ENCODE measurements at places on chromosomes 5 and 9.

DNA sequence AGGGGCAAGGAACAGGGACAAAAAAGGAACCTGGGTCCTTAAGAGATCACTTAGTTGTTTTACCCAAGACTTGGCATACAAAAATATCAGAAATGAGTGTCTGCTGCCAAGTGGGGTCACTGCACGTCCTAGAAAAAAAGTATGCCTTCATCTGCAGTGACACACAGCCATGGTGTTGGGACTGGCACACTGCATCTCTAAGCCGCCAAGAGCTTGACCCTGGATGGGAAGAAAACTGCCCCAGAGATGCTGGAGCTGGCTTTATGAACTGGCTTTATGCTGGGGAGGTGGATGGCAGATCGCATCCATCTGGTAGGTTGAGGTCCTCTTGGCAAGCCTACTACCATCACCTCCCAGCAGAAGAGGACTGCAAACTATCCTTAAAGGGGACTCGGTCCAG, 51.7 kb downstream of the IRF1 start:
- no peak for DNase-seq

GRCh38 chr5:178466342-178466741, 123.9 kb downstream of the COL23A1 start:
- no peak for DNase-seq

- DNase-seq: no peak
Observed at GRCh38 chr5:132474131-132474723, 16.3 kb downstream of the IRF1 start.

- no peak for DNase-seq
Observed at GRCh38 chr5:34459908-34460307, 196.2 kb upstream of the RAI14 start.

GRCh38 chr9:65410926-65411325, 125.9 kb upstream of the FOXD4L5 start:
- no peak for DNase-seq

GRCh38 chr5:74290634-74291241, 349.8 kb downstream of the ENC1 start:
- no peak for DNase-seq

DNA sequence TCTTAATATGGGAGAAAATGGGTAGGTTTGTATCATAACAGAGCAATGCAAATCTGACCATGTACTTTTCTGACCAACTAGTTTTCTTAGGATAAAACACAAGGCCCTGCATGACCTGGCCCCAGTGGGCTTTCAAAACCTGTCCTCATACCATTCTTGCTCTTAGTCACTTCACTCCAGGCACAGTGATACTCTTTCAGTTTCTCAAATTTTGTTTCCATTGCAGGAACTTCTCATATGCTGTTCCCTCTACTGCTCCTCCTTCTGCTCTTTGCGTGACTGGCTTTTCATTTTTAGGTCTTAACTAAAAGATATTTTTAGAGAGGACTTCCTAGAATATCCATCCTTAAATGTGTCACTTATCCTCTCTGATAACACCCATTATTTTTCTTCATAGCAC, 112.4 kb downstream of the INIP start:
- no peak for DNase-seq

Measured in LoVo (cell line).